SJSA1 (cell line): ENCODE measurements at places on chromosomes 4 and X. TPM values are rescaled to one million over a fixed set of nuclear protein-coding genes. Genes with fewer than 3 reads are reported as not detected.

The PABPC1L2A gene
- total RNA-seq, result not detected in 2 replicates

The NOX1 gene
- total RNA-seq, result not detected in 2 replicates

DNA sequence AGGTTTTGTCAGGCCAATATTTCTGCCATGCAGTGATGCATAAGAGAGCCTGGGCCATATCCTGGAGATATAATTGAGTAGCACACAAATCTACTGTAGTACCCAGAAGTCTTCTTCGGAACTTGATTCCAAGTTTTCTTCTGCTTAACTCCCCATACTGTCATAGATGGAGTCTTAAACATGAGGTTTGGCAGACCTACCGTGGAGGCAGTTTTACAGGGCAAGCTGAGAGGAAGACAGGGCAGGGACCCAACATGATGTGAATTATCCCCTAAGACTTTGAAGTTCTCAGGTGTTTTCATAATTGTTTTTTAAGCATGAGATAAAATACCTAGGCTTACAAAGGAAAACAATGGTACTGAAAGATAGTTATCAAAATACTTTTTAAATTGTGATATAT is 18.2 kb downstream of the NHSL2 start:
- no peaks in the 10 kb centered on the region for H3K4me1 ChIP-seq
- H3K27me3 ChIP-seq, result no peaks in the 10 kb centered on the region
- DNase-seq, result no peak
- no peak overlapping the region for H3K27ac ChIP-seq

The HSFX3 gene
- total RNA-seq, result not detected in 2 replicates

DNA sequence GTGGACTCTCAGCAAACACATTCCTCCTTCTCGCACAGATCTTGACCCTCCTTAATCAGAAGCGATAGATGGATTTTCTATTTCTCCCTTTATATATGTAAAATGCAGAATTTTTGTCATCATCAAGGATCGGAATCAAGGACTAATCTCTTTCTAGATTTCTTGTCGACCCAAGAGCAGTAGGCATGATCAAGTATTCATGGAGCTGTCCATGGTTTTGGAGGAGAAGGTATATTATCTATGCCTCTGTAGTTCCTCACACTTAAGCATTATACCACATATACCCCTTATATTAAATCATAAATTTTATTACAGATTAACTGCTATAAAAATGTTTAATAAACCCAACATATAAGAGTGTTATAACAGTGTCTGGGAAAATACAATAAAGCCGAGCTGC is 886.8 kb downstream of the NLGN4X start:
- H3K36me3 ChIP-seq, result no peaks in the 10 kb centered on the region
- no peaks in the 10 kb centered on the region for H3K27me3 ChIP-seq
- H3K4me1 ChIP-seq, result no peaks in the 10 kb centered on the region
- no peak overlapping the region for H3K4me3 ChIP-seq
- no peak overlapping the region for H3K27ac ChIP-seq
- no peak for DNase-seq

DNA sequence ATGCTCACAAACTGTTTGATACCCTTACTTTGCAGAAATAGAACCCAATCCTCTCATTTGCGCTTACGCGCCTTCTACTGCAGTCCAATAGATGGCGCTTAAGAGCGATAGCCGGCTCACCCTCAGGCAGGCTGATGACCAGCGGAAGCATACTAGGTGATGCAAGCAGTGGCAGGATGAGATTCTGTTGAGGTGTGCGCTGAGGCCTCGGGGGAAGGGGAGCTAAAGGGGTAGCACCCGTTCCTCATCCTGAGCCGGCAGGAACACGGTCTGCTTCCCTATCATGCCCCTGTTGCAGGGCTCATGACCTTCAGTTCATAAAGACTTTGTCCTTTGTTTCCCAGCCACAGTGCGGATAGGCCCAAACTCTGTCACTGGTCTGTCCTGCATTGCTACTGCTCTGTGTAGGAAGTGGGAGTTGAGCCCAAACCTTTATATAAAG is 628.9 kb downstream of the TLL1 start:
- no peak overlapping the region for H3K27ac ChIP-seq
- H3K36me3 ChIP-seq, result no peaks in the 10 kb centered on the region
- H3K27me3 ChIP-seq, result no peaks in the 10 kb centered on the region
- H3K4me1 ChIP-seq, result no peaks in the 10 kb centered on the region
- no peak overlapping the region for H3K4me3 ChIP-seq
- no peak for DNase-seq

DNA sequence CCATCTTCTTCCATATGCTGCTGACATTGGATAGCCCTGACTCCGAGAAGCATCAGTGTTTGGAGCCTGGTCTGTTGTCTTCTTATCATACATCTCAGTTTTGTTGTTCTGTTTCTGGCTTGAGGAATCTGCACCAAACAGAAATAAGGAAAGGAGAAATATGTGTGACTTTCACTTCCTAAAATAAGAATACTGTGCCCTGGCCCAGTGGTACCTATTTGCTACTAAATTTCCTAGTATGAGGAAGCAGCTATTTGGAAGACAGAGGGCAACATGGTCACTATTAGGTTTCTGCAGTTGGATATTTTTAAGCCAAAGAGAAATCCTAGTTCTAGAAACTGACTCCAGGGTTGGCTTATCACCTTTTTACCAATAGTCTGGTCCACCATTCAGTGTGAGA is 16.8 kb downstream of the CT47C1 start:
- DNase-seq, result no peak
- no peak overlapping the region for H3K27ac ChIP-seq
- no peaks in the 10 kb centered on the region for H3K36me3 ChIP-seq
- H3K27me3 ChIP-seq, result no peaks in the 10 kb centered on the region

- DNase-seq, result no peak
- H3K36me3 ChIP-seq, result peaks cover 28% of the 10 kb centered on the region
- no peak overlapping the region for H3K27ac ChIP-seq
- H3K4me1 ChIP-seq, result peaks cover 28% of the 10 kb centered on the region
- no peak overlapping the region for H3K4me3 ChIP-seq
These were observed 61.9 kb downstream of the TSC22D3 start for GRCh38 chrX:107713543-107714205.

The CLDN22 gene
- total RNA-seq, result not detected in 2 replicates

The CRLF2 gene
- total RNA-seq, result not detected in 2 replicates

GRCh38 chrX:44224760-44225159 is 118.7 kb downstream of the EFHC2 start:
- no peaks in the 10 kb centered on the region for H3K27me3 ChIP-seq
- no peak overlapping the region for H3K27ac ChIP-seq
- H3K4me3 ChIP-seq, result no peak overlapping the region
- no peaks in the 10 kb centered on the region for H3K36me3 ChIP-seq
- no peak for DNase-seq
